ENCODE measurements at places on chromosomes 16 and 17.

DNA sequence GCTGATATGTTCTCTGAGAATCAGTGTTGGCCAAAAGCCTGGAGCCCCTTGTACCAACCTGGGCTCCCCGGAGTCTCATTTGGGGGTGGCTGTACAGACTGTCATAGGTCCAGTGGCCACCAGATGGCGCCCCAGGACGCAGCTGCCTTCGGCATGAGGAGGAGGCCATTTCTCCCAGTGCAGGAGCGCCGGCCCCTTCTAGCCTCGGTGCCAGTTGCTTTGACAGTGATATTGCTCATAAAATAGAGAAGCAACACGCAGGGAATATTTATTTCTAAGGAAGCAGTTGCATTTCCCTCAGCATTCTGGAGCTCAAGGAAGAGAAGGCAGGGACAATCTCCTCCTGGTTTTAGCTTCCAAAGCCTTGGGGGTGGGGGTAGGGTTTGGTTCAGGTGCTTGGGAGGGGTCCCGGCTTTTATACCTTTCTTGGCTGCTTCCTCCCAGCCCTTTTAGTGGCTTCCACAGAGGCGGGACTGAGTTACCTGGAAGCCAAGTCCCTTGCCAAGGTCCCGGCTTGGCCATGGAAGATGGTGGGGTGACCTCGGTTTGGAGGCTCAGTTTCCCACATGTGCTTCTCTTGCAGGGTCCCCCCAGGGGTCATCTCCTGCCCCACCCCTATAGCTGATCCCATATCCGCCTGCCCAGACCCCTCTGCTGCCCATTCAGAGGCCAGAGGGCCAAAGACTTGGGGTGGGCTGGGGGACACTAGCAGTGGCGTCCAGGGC is 117.8 kb upstream of the CDC42EP4 start:
- peak; percentile 89 for DNase-seq

DNA sequence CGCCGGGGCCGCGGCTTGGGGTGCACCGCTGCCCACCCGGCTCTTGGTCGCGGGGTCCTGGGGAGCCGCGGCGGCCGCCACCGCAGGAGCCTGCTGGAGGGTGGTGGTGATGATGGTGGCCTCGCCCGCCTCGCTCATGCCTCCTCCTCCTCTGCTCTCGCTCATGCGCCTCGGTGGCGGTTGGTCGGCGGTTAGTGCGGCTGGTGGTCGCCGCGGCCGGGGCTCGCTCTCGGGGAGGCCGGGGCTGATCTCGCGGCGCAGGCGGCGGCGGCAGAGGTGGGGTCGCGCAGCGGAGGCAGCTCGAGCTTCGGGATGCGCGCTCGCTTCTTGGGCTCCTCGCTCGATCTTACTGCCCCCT is 41.6 kb downstream of the AHSP start:
- no peak for DNase-seq

DNA sequence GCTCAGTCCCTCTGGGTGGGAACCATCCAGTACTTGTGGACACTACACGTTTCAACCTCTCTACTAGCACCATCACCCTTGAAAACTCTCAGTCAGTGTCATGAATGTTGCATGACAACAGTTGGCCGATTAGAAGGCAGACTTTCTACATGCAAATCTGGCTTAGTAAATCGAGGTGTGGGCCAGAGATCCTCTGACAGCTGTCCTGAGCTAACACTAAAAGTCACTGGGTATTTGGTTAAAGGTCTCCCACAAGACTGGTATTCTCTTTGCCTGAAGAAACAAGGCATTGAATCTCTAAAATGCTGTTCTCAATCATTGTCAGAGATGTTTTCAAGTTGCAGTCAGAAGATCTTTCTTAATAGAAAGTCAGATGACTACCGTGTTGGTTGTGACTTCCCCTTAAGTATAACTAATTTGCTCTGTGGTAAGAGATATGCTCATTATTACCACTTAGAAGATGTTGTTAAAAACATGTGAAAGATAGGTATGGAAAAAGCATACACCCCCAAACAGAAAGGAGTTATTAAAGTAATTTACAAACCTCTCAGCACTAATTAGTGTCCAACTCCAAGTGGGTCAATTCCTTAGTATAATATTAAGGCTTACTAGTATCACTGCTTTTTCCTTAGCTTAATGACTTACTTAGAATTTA is 62.3 kb downstream of the WNT3 start:
- no peak for DNase-seq

- DNase-seq = no peak
Measured at GRCh38 chr17:77475016-77475976, 334.5 kb downstream of the SEC14L1 start.

GRCh38 chr16:491220-491919 is 36.1 kb upstream of the CAPN15 start:
- DNase-seq = no peak

DNA sequence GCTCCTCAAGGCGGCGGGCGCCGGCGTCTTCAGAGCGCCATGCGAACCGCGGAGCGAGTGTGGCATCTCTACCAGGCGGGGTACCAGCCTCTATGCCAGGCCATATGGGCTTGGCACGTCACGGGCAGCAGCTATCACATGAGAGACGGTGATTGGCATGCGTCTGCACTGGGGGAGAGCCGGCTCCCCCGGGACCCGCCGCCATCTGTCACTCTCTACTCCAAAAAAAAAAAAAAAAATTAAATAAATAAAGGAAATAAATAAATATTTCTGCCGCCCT is at the start of gene NEUROD2:
Gene NEUROD2, minus strand, starts transcription at position 70 of the 280 bp plus-strand sequence. CDS start 1,321 bp downstream, outside the sequence.
- DNase-seq = no peak

GRCh38 chr17:40475234-40475908 is 26.1 kb downstream of the TNS4 start:
- no peak for DNase-seq

- DNase-seq = no peak
Measured at GRCh38 chr17:50358177-50358576, 12.3 kb downstream of the XYLT2 start.

GRCh38 chr16:12553191-12553590 is 250.5 kb downstream of the CPPED1 start:
- DNase-seq = no peak

- DNase-seq = no peak
Measured at GRCh38 chr17:78672871-78673371, 95.7 kb upstream of the DNAH17 start.

All from GM13977 (cell line).